ENCODE measurements at places on chromosomes 13 and 19.
A peak's percentile ranks its signal among the peaks of the same experiment; 100 is the strongest.

- DNase-seq = no peak
These were observed 12.0 kb downstream of the RDH13 start for GRCh38 chr19:55050749-55051532.

DNA sequence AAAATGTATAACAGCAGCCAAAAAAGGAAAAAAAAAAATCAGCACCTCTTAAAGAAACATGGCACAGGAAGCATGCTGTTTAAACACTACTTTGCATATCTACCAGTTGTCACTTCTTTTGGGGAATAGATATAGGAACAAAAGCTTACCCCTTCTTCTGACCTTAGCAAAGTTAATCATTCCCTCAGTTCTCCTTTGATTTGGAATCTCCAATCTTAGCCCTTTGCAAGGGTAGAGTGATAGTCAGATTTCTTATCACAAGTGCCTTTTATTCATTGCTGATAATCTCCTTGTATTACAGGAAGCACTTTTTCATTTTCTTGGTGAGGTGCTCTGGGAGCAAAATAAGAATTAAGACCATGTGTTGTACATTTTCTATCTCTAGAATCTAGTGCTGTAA is 1327.6 kb downstream of the OLFM4 start:
- DNase-seq = no peak

- DNase-seq = no peak
These were observed 86.4 kb downstream of the EFNB2 start for GRCh38 chr13:106449096-106449495.

DNA sequence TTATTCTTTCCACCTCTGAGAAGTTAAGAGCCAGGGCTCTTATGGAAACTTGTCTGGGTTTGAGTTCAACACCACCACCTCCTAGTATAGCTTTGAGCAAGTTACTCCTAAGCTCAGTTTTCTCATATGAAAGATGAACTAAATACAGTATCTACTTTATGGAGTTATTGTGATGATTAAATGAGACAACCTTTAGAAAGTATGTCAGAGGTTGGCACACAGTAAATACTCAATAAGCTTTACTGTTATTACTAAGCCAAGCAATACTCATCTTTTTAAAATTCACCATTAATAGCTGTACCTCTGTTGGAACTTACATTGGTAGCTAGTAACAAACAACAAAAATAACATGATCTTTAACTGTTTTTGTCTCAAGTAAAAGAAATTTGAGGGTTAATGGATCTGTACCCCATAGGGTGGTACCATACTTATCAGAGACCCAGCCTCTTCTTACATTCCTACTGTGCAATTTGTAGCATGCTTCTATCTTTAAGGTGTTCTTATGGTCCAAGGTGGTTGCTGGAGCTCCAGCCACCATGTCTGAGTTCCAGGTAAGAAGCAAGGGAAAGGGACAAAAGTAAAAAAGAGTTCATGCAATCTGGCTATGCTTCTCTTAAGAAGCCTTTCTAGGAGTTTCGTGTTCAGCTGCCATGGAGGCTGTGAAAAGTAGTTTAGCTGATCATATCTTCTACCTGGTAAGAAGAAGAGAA is 24.1 kb upstream of the NDFIP2 start:
- DNase-seq = no peak

GRCh38 chr13:21219036-21219381 is 42.6 kb downstream of the MRPL57 start:
- DNase-seq = no peak

GRCh38 chr13:41547251-41548000 is 90.1 kb downstream of the RGCC start:
- DNase-seq = no peak

- DNase-seq = peak; percentile 91
These were observed 33.6 kb upstream of the EPHX3 start for GRCh38 chr19:15265850-15266248.

GRCh38 chr19:50516964-50517703 is 3.4 kb upstream of the ASPDH start:
- no peak for DNase-seq

- no peak for DNase-seq
These were observed 192.2 kb downstream of the PCDH17 start for GRCh38 chr13:57823704-57824103.

- no peak for DNase-seq
These were observed 19.4 kb upstream of the ADGRE5 start for GRCh38 chr19:14361824-14362223.

- no peak for DNase-seq
These were observed 19.9 kb upstream of the TINCR start for GRCh38 chr19:5587661-5588060.

GRCh38 chr19:16160445-16160942 is 12.8 kb downstream of the CIB3 start:
- no peak for DNase-seq

- no peak for DNase-seq
These were observed 10.9 kb downstream of the MEDAG start for GRCh38 chr13:30916991-30917390.

DNA sequence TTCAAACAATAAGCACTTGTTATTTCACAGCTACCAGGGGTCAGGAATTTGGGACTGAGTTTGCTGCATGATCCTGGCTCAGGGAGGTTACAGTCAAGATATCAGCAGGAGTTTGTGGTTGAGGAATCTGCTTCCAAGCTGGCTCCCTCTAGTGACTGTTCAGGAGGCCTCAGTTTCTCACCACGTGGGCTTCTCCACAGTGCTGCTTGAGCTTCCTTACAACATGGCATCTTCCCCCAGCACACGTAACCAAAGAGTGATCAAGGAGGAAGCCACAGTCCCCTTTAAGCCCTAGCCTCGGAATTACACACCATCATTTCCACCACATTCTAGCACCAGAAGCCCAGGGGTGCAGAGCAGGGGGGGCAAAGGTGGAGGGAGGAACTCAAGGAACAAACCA is 28.8 kb downstream of the CELF5 start:
- no peak for DNase-seq

GRCh38 chr13:34044660-34045080 is 226.7 kb downstream of the RFC3 start:
- no peak for DNase-seq

- no peak for DNase-seq
These were observed 21.4 kb upstream of the SERP2 start for GRCh38 chr13:44352202-44352601.

GRCh38 chr19:6610934-6611852 is 20.2 kb upstream of the CD70 start:
- peak; percentile 47 for DNase-seq

DNA sequence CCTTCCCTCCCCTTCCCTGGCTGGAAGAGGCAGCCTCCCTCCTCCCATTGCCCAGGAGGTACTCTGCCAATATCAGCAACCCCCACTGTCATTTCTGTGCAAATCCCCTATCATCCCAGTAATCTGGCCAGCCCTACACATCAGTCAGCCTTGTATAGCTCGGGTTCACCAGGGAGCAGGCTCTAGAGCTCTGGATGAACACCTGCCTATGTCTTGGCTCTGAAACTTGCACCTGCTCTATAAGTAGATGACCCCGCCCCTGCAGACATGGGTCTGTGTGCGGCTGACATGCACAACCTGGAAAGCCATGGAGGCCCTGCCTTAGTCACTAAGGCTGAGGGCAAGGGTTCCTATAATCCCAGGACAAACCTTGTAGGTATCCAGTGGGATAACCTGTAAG is 1042.9 kb downstream of the UQCRFS1 start:
- no peak for DNase-seq

DNA sequence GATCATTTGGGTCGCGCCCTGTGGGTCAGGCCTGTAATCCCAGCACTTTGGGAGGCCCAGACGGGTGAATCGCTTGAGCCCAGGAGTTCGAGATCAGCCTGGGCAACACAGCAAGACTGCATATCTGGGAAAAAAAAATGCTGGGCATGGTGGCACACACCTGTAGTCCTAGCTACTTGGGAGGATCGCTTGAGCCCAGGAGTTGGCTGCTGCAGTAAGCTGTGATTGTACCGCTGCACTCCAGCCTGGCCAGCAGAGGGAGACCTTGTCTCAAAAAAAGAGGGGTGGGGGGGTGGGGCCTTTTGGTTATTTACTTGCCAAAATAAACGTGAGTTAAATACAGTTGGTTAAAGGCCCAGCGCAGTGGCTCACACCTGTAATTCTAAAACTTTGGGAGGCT is 9.8 kb upstream of the ZNF544 start:
- no peak for DNase-seq

GRCh38 chr19:30215248-30215647 is 156.9 kb upstream of the ZNF536 start:
- no peak for DNase-seq

DNA sequence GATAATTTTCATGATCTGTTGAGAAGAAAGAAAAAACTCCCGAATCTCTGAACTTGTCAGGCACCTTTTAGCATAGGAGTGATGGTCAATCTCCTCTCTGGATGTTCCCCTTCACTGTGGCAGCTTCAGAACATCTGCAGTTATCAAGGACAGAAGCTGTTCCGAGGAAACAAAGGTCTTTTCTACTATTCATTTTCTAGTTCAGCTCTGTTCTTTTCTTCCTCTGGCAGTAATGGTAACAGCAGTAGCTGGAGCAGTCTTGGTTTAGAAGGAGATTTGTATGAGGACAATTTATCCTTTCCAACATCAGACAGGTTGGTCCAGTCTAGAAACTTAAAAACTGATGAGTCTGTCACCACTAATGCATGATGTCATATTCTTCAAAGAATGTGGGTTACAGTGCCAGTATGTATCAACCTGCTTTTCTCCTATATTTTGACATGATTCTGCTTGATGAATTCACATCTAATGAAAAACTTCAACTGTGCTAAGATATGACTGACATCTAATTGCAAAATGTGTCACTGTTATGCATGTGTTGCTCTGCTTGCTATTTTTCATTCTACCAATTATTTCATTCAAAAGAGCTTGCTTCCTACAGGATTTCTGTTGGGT is 41.0 kb downstream of the AKAP11 start:
- no peak for DNase-seq

DNA sequence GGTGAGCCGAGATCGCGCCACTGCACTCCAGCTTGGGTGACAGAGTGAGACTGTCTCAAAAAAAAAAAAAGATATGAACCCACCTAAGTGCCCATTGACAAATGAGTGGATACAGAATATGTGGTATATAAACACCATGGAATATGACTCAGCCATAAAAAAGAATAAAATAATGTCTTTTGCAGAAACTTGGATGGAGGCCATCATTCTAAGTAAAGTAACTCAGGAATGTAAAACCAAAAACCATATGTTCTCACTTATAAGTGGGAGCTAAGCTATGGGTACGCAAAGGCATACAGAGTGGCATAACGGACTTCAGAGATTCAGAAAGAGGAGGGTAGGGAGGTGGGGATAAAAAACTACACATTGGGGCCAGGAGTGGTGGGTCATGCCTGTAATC is 29.5 kb downstream of the PLA2G4C start:
- no peak for DNase-seq
